NCI-H82 (cell line): ENCODE measurements at places on chromosomes 1 and 21.
A peak's percentile ranks its signal among the peaks of the same experiment; 100 is the strongest.

DNA sequence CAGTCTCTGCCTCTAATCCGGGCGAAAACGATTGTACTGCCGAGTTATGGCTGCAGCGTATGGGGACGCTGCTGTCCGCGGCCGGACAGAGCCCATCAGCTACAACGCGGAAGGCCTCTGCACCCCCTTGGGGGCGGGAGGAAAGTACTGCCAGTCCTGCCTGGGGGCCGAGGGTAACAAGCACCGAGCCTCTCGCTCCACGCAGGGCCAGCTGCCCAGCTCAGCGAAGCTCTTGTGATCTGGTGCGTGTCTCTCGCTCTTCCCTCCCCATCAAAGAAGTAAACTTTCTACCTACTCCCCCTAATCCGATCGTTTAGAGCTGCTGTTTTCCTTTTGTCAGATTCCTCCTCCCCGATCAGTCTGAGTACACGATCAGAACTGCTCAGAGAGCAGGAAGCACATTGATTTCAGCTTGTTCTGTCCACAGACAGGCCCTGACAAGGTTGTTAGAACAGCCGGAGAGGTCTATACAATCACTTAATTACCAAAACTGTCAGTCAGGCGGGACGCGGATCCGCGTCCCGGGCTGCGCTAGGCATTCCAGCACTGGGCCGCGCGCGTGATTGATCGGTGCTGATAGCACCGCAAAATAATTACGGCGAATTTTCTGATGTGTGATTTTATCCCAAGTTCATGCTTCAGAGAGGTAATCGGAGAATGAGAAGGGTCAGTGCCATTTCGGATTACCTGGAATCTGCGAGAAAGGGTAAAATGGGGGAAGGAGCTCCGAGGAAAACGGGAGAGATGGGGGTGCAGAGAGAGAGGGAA is 8.7 kb upstream of the BARHL2 start:
- DNase-seq: no peak

GRCh38 chr1:54872036-54872331 is 15.0 kb downstream of the DHCR24 start:
- DNase-seq: no peak

DNA sequence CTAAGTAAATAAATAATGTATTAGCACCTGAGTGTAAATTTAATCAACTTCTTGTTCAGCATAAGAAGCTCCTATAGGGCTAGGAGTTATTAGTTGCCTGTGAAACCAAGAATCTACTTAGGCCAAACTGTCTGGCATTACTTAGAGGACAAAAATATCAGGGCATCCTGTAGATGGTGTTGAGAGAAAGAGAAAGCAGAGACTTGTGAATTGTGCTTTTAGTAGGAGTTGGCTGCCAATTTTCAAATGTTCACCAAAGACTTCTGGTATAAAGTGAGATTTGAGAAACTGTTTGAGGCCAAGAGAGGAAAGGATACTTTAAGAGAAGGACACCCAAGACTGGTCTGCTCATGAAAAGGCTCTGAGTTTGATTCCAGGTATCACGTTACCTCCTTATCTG is 315.5 kb upstream of the DEPDC1 start:
- no peak for DNase-seq

GRCh38 chr1:246695136-246695535 is 29.1 kb upstream of the SCCPDH start:
- DNase-seq: no peak

DNA sequence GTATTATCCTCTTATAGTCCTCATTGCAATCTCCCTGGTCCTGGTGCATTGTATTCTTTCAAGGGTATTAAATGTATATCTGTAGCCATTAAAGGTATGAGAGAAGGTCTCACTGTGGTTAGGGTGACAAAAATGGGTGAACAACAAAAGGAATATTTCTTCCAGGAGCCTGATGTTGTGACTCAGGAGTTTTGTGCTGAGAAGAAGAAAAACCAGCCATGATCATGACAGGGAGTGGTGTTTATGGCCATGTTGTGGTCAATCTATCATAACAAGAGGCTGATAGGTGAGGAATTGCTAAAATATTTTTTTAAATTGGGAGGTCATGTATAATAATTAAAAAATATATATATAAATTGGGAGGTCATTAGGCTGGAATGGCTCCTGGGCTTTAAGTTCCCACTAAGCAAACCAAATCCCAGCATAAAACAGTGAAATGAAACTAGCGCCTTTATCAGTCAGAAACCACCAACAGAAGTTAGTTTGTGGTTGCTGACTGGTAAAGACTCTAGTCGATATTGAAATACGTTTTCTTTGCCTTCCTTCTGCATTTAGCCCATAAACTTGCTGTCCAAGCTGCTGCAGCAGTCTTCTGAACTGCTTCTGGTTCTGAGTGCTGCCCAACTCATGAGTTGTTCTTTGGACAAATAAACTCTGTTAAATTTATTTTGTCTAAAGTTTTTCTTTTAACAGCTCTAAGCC is 60.3 kb downstream of the TBX19 start:
- no peak for DNase-seq

GRCh38 chr1:172148213-172148612 is 272.3 kb upstream of the C1orf105 start:
- DNase-seq: no peak

- DNase-seq: no peak
Observed at GRCh38 chr1:189513091-189513490, 964.6 kb downstream of the BRINP3 start.

- no peak for DNase-seq
Observed at GRCh38 chr1:108722292-108722691, 9.6 kb downstream of the FNDC7 start.

DNA sequence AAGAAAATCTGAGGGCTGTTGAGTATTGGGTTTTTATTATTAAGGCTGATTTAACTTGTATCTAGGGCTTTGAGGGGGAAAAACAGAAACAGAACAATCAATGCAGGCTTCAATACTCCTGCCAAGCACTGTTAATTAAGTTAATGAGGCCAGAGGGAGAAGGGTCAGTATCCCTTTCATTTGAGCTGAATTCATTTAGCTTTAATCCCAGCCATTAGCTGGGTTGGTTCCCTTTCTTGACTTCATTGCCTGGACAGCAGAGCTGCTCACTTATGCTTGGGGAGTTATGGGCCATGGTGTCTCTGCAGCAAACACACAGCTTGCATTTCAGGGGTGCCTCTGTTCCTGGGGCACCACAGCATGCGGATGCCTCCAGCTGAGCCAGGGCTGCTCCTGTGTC is 16.3 kb downstream of the TLR5 start:
- peak; percentile 54 for DNase-seq

DNA sequence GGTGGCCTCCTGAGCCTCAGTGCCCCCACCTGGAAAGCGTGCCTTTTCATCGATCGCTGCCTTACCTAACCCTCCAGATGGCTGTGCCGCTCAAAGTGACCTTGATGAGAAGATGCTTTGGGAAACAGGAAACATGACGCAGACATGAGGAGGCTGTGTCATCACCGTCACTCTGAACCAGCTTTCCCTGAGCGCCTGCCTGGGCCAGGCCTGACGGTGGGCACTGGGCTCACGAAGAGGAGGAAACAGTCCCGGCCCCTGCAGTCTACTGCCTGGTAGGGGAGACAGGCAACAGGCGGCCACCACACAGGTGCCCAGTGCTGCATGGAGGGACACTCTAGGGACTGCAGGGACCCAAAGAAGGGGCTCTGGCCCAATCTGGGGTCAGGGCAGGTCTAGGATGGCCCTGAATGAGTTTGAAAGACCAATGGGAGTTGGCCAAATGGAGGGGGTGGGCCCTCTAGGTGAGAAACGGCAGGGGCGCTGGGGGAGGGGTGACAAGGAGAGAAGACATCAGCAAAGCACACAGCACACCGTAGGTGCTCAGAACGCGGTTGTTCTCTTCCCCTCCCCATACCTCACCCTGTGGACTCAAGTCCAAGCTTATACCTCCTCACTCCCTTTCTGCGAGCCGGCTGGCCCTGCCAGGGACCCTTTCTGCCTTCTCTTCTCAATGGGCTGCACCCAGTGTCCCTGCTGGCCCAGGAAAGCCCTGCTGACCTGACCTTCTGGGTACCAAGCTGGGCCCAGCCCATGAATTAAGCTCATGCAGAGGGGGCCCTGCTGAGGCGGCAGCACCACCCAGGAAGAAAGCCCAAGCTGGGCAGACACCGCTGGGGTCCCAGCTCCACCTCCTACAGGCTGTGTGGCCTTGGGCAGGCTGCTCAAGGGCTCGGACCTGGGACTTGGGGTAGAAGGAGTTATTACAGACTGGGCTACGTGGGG is 44.9 kb downstream of the GLIS1 start:
- peak; percentile 26 for DNase-seq

DNA sequence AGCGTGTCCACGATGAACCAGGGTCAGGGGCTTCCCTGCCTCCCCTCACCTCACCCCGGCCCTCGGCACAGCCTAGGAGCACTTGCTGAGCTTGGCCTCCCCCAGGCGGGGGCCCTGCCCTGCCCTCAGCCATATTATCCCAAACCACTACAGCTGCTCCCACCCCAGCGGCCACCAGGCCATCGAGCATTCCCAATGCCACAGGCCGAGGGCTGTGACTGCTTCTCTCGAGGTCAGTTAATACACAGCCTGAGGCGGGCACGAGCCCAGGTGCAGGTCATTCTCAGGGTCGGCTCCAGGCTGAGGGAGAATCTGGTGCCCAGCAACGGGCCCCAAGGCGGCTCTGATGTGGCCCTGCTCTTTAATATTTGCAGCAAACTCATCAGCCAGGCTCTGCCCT is 8.4 kb upstream of the GPR153 start:
- no peak for DNase-seq

- DNase-seq: no peak
Observed at GRCh38 chr1:11272544-11272831, 510 bp upstream of the UBIAD1 start.
